Lung microvascular endothelial cell (primary cell): ENCODE measurements at places on chromosomes 11 and 22.

DNA sequence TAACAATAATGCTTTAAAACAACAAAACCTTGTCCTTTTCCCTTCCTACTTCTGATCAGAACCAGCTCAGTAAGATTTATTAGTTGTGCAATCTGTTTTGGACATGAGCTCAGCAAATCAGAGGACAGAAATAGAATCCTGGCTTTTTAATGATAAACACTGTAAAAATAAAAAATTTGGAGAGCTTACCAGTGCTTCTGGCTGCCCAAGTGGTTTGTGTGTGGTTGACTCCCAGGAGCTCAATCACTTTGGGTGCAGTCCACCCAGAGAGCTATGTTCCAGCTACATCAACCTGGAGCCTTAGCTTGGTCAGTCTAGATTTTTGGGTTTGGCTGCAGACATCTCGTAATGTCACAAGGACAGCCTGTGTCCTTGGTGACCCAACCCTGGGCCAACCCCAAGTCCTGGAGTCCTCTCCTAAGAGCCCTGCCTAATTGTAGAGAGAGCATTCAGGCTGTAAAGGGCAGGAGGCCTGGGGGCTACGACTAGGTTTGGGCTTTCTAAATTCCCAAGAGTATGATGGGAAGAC lies 28.5 kb downstream of the CD44 start:
- no peak for DNase-seq

DNA sequence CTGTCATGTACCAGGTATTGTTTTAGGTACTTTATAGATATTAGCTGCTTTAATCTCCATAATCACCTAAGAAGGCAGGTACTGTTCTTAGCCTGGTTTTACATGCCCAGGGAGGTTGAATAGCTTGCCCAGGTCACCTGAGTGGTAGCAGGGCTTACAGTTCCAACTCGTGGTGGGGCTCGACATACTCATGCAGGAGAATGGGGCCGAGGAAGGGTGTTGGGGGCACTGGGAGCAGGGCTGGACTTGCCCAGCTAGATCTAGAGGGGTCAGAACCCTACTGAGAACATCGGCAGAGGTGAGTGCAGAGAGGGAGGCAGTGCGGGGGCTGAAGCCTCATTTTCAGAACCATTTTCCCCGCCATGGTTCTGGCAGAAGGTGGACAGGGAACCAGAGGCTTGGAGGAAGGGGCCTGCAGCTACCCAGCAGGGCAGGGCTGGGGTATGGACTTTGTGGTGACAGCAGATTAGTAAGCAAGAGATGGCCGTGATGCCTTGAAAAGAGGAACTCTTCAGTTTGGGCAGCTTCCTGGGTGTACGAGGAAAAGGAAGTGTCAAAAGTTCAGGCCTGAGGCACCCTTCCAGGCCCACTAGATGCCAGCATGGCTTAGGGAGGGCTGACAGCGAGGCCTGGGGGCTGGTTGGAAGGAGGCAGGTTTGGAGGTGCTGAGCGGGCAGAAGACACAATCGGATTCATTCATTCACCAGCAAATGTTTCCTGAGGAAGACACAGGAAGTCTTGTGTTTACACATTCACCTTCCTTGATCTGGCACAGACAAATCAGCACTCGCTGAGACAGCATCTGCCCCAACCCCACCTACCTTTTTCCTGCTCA lies 54.7 kb upstream of the LYVE1 start:
- DNase-seq = peak; percentile 66

- DNase-seq = no peak
Observed at GRCh38 chr22:39674536-39674935, 104.0 kb downstream of the CACNA1I start.

DNA sequence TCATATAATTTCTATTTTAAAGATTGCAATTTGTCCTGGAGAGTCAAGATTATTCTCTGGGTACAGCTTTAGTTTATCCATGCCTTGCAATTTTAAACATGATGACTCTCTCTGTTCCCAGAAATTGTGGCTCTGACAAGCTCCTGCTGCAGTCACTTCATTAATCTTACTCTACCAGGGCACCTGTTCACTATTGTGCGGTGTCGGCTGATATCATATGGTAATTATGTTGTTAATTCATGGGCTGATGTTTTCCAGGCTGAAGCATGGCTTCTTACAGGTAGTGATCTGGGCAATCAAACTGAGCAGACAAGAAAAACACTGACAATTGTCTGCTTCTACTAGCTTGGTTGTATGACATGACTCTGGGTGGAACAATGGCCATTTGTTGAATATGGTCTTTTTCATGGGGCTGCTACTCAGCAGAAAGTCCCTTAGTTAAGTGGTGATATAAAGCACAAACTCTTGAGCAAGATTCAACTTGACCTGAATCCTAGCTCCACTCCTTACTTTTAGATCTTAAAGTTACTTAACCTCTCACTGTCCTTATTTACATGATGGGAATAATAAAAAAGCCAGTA lies 230.7 kb downstream of the FAT3 start:
- no peak for DNase-seq

DNA sequence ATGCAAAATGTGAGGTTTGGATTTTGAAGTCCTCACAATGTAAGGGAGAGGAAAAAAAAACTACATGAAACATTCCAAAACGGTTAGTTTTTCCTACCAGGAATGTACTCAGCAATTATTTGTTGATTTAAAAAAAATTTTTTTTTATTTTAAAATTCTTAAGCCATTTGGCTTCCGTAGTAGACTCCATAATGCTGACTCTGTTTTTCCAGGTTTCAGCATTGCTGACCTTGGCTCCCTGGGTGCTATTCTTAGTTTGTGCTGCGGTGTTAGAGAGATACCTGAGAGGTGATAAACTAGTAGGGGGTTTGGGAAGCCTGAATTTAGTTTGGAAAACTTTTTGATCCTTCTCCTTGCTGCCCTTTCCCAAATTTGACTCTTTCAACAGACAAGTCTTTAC lies 10.6 kb downstream of the STT3A start:
- no peak for DNase-seq

- no peak for DNase-seq
Observed at GRCh38 chr11:72350752-72351151, 83.6 kb downstream of the CLPB start.

- DNase-seq = no peak
Observed at GRCh38 chr22:48265000-48265625, 1502.7 kb downstream of the TBC1D22A start.

- DNase-seq = peak; percentile 75
Observed at GRCh38 chr11:46826310-46827044, 19.6 kb downstream of the CKAP5 start.

GRCh38 chr11:34758262-34758661 lies 137.4 kb downstream of the EHF start:
- no peak for DNase-seq

- DNase-seq = no peak
Observed at GRCh38 chr22:28438183-28438768, 241.4 kb downstream of the TTC28 start.

DNA sequence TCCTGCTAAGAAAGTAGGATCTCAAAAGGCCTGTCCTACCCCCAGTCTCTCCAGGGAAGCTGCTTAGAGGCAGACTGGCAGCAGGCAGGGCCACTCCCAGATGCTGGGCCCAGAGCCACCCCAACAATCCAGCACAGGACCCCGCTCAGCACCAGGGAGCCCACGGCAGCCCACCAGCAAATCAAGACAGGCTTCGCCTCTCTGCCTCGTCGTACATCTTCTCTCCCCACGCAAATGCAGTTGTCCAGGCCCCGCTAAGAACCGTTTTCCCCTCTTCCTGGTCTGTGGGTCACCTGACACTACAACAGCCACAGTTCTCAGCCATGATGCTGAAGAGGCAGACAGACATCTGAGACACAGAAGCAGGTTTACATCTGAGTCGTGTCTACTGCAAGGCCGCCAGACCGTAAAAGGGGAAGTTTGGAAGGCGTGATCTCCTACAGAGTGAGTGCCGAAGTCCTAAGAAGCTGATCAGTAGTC lies 51.1 kb downstream of the IGSF9B start:
- DNase-seq = no peak

DNA sequence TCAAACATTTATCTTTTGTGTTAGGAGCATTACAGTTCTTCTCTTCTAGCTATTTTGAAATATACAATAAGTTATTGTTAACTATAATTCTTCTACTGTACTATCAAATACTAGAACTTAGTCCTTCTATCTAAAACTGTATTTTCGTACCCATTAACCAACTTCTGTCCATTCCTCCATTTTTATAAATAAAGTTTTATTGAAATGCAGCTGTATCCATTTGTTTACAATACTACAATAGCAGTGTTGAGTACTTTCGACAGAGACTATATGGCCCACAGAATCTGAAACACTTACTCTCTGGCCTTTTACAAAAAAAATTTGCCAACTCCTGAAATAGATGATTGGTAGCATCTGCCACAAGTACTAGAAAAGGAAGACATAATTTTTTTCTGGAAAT lies 4.7 kb upstream of the SLC35C1 start:
- no peak for DNase-seq

- peak; percentile 92 for DNase-seq
Observed at GRCh38 chr11:33690290-33691065, 10.1 kb downstream of the C11orf91 start.

DNA sequence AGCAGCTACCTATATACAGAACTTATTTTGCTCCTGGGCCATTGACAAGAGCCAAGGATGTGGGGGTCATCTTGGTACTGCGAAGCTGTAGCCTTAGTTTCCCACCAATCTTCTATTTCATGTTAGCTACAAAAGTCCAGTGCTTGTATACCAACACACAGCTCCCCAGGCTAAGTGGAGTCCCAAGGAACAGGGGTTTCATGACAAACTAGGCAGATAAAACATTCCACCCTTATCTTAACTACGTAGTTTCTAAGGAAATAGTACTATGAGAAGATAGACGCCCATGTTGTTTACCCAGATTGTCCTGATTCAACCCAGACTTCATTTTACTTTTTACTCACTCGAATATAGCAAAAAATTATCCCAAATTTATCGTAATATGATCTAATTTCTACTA lies 218.5 kb downstream of the DYNC2H1 start:
- no peak for DNase-seq

- DNase-seq = no peak
Observed at GRCh38 chr11:109016724-109017123, 351.9 kb downstream of the DDX10 start.

- peak; percentile 82 for DNase-seq
Observed at GRCh38 chr11:43687120-43687791, 6.7 kb downstream of the HSD17B12 start.

GRCh38 chr11:47379317-47379716 lies 970 bp upstream of the SPI1 start:
- no peak for DNase-seq

DNA sequence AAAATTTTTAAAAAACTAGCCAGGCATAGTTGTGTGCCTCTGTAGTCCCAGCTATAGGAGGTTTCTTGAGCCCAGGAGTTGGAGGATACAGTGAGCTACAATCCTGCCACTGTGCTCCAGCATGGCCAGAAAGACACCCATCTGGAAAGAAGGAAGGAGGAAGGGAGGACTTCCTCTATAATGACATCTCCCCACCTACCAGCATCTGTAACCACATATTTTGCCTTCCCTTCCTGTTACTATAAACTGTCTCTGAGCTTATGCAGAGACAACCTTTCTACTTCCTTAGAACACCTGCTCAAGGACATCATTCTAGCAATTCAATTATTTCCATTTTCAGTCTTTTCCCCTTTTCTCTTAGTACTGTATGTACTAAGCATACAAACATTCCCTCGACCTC lies 2.2 kb upstream of the NUP160 start:
- no peak for DNase-seq

DNA sequence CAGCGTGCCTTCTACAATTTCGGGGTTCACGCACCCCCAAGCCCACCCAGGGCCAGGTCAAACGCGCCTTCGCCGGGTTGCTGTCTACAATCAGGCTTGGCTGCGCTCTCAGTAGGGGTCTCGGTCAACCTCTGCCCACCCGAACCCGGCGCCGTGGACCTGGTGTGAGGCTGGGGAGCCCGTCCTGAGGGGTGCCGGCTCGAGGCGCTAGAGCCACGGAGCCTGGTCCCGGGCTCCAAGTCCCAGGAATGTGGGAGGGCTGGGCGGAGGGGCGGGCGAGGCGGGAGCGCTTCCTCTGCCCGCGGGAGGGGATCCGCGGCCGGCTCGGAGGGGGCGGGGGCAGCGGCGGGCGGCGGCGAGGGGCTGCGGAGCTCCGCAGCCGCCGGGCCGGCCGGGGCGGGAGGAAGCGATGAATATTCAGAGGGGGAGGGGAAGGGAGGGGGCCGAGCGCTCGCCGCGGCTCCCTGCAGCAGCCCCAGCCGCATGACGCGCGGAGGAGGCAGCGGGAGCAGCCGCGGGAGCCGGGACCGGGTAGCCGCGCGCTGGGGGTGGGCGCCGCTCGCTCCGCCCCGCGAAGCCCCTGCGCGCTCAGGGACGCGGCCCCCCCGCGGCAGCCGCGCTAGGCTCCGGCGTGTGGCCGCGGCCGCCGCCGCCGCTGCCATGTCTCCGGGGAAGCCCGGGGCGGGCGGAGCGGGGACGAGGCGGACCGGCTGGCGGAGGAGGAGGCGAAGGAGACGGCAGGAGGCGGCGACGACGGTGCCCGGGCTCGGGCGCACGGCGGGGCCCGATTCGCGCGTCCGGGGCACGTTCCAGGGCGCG lies at the start of gene PTPRJ:
Gene PTPRJ (plus strand): TSS at position 472 of the 819 bp plus-strand sequence. CDS start 354 bp downstream, outside the sequence.
- peak; percentile 58 for DNase-seq

DNA sequence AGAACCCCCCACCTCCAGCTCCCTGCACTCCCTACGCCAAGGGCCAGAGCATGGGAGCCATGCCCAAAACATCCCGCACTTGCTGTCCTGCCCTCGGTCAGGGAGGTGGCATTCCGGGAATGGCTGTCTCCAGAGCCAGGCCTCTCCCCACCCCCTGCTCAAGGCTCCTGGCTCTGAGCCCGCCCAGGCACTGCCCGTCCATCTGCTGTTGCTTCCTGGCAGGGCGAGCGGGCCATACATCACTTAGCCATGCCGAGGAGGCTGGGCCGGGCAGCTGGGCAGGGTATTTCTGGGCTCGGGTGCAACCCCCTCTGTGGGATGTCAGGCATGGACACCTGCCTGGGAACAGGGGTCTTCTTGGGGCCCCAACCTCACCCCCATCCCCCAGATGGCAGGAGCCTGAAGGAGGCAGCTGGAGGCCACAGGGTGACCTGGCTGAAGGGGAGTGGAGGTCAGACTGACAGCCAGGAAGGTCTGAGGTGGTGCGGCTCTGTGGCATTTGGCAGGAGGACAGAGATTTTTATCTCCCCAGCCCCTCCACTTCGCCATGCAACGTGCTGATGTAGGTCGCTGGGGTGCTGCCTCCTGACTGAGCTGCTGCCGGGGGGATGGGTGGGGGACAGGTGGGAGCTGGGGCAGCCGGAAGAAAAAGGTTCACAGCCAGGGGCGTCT lies 8.7 kb upstream of the CABP7 start:
- no peak for DNase-seq

DNA sequence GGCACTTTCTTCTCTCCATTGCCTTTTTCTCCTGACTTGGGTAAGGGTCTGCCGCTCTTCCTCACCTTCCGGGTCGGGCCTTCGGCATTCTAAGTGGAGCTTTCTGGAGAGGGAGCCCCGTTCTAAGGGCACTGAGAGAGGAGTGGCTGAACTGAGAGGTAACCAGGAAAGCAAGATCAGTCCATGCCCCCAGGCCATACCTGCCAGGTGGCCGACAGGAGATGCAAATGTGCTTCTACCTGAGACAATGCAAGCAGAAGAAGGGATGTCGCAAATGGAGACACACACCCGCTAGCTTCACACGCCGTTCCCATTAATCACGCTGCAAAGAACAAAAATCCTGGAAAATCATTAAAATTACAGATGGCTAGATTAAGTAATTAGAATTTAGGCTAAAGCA lies 156.4 kb upstream of the TBCEL start:
- no peak for DNase-seq

- DNase-seq = no peak
Observed at GRCh38 chr11:11513422-11513821, 108.4 kb downstream of the GALNT18 start.
